ENCODE measurements at places on chromosomes 4 and X.

GRCh38 chrX:140664939-140665338 lies 44.6 kb upstream of the LINC00632 start:
- no peak for DNase-seq

- no peak for DNase-seq
These were observed 128.5 kb downstream of the MAGEC2 start for GRCh38 chrX:142076633-142077032.

GRCh38 chr4:187088070-187088799 lies 364.6 kb upstream of the FAT1 start:
- DNase-seq, result no peak

GRCh38 chrX:109660435-109661143 lies 35.6 kb upstream of the KCNE5 start:
- DNase-seq, result no peak

GRCh38 chrX:107760304-107761077 lies 15.1 kb downstream of the TSC22D3 start:
- DNase-seq, result no peak

All from stimulated activated CD8-positive, alpha-beta memory T cell treated with anti-CD3 and anti-CD28 coated beads, Interleukin-4, amount 100 ng/mL, for 4 hours (primary cell).